Neural crest cell (in vitro differentiated cells): ENCODE measurements at places on chromosomes 3 and 15. TPM values are rescaled to one million over a fixed set of nuclear protein-coding genes. Genes with fewer than 3 reads are reported as not detected.

DNA sequence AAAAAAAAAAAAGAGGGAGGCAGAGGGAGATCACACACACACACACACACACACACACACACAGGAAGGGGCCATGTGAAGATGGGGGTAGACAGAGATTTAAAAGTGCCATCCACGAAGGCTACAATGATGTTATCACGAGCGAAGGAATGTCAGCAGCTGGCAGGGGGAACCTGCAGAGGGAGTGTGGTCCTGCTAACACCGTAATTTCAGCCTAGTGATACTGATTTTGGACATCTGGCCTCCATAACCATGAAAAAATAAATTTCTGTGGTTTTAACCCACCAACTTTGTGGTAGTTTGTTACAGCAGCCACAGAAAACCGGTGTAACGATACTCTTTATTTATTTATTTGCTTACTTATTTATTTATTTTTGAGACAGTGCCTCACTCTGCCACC lies 76.0 kb downstream of the TMCO5A start:
- no peaks in the 10 kb centered on the region for H3K27me3 ChIP-seq
- no peak for DNase-seq
- no peak overlapping the region for H3K27ac ChIP-seq
- H3K4me3 ChIP-seq: no peak overlapping the region
- H3K36me3 ChIP-seq: no peaks in the 10 kb centered on the region
- peaks cover 15% of the 10 kb centered on the region for H3K4me1 ChIP-seq

GRCh38 chr3:117407317-117407716 lies 697.7 kb downstream of the TUSC7 start:
- no peak for DNase-seq
- no peaks in the 10 kb centered on the region for H3K27me3 ChIP-seq
- no peak overlapping the region for H3K27ac ChIP-seq
- peaks cover 10% of the 10 kb centered on the region for H3K4me1 ChIP-seq

Gene PLSCR5
- not detected in 2 replicates for total RNA-seq

GRCh38 chr15:80426316-80426715 lies 22.1 kb downstream of the ARNT2 start:
- H3K36me3 ChIP-seq: peaks cover 2% of the 10 kb centered on the region
- H3K27me3 ChIP-seq: no peaks in the 10 kb centered on the region
- no peak overlapping the region for H3K27ac ChIP-seq
- no peak for DNase-seq
- no peak overlapping the region for H3K4me3 ChIP-seq

Gene COL6A5
- total RNA-seq: not detected in 2 replicates

DNA sequence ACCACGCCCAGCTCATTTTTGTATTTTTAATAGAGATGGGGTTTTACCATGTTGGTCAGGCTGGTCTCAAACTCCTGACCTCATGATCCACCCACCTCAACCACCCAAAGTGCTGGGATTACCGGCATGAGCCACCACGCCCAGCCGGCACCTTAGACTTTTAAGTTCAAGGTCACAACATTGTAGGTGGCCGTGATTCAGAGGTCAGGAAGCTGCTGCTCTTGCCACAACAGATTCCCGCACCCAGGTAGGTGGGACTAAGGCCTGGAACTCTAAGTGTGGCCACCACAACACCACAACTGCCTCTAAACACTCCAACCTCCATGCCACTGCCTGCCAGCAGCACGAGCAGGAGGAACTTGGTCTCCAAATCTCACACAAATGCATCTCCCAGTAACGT lies 196.8 kb downstream of the STT3B start:
- H3K4me1 ChIP-seq: no peaks in the 10 kb centered on the region

GRCh38 chr3:31277582-31277981 lies 255.1 kb upstream of the STT3B start:
- H3K27ac ChIP-seq: no peak overlapping the region
- H3K36me3 ChIP-seq: no peaks in the 10 kb centered on the region
- no peak for DNase-seq
- no peak overlapping the region for H3K4me3 ChIP-seq
- no peaks in the 10 kb centered on the region for H3K4me1 ChIP-seq

- no peaks in the 10 kb centered on the region for H3K36me3 ChIP-seq
- no peak for DNase-seq
- H3K4me3 ChIP-seq: no peak overlapping the region
- peaks cover 42% of the 10 kb centered on the region for H3K27me3 ChIP-seq
- peaks cover 7% of the 10 kb centered on the region for H3K4me1 ChIP-seq
- no peak overlapping the region for H3K27ac ChIP-seq
Observed at GRCh38 chr3:184255291-184256039, 5.9 kb downstream of the CAMK2N2 start.
